Stimulated activated CD8-positive, alpha-beta memory T cell treated with anti-CD3 and anti-CD28 coated beads, Interleukin-4, amount 100 ng/mL, for 1 hour (primary cell): ENCODE measurements at places on chromosomes 1 and 21.

GRCh38 chr1:204505674-204506200 is 10.5 kb upstream of the MDM4 start:
- no peak for DNase-seq

- no peak for DNase-seq
Observed at GRCh38 chr1:119564548-119564947, 57.5 kb downstream of the HSD3B1 start.

GRCh38 chr21:36763305-36763704 is 64.4 kb downstream of the SIM2 start:
- no peak for DNase-seq

- DNase-seq: no peak
Observed at GRCh38 chr1:223500560-223501425, 107.6 kb downstream of the CCDC185 start.
